ENCODE measurements at places on chromosomes 6 and 20.

- no peak for DNase-seq
Measured at GRCh38 chr20:38246357-38247165, 14.0 kb downstream of the KIAA1755 start.

DNA sequence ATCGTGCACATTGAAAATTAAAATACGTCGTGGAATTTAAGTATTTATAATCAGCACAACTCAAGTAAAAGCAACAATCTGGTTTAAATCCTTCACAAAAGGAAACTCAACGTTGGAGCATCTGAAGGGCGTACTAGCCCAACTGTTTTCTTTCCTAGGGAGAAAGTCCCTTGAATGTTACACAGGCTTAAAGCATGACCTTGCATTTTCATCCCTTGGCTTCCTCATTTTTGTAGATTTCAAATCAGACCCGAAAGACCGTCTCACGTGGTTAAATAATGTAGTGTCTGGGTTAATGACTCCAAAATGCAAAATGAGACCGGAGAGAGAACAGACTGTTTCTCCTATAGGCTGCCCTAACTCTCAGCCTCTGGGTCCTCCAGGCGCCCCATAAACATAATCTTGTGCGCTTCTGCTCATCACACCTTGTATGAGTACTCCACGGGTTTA lies 249.2 kb upstream of the RREB1 start:
- DNase-seq = no peak

- no peak for DNase-seq
Measured at GRCh38 chr6:150176659-150177058, 33.8 kb downstream of the PPP1R14C start.

- DNase-seq = no peak
Measured at GRCh38 chr6:113187661-113188060, 669.5 kb upstream of the MARCKS start.

DNA sequence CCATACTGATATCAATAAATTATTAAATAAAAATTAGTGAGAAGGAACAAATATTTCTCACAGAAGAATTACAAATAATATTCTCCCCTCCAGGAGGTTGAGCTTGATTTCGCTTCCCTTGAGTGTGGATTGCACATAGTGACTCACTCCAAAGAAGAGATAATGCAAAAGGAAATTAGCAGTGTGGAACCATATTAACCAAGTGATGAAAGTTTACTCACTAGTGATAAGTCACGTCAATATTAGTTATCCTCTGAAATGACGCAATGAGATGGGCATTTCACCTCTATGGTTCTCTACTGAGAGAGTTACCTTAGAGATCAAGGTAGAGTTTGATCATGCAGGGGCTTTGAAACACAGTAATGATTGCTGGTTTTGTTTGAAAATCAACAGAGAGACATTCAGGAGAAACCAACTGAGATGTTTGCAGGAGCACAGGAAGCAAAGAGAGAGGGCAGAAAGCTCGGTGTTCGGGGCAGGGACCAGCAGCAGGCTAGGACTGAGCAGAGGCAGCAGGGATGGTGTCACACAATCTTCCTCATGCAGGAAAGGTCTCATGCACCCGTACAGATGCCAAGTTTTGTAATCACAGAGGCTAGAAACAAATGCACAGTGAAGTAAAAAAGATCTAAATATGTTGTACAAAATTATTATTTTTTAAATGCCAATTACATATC lies 634.5 kb downstream of the QKI start:
- no peak for DNase-seq

DNA sequence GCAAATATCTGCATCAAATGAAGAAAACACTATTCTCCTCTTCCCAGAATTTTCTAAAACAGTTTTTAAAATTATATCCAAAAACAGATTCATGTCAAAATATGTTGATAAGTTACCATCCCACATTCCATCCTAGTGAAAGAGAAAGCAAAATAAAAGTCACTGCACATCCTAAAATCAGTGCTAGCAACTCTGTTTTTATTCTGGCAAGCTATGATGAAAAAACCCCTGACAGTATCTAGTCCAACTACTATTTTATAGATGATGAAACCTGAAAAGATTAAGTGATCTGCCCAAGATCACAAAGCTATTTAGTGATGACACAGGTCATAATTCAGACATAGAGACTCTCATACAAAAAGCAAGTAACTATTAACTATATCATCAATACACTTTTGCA lies 190.3 kb upstream of the SHLD1 start:
- DNase-seq = no peak

GRCh38 chr6:37600312-37600916 lies 97.3 kb downstream of the MDGA1 start:
- no peak for DNase-seq

DNA sequence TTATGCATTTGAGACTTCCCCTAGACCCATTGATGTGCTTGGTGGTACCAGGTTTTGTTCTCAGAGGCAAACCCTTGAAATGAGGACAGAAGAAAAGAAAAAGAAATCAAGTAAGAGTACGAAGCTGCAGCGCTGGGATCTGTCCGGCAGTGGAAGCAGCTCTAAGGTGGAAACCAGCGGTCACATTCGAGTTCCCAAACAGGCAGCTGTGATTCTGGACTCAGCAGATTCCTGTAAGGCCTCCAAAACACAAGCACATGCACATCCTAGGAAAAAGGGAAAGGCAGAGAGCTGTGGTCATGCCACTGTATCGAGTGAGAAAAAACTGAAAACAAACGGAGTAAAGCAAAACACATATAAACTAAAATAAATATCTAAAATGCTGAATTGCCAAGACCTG lies 4.5 kb downstream of the FAM217B start:
- DNase-seq = no peak

- DNase-seq = no peak
Measured at GRCh38 chr6:165843121-165843520, 180.1 kb upstream of the PDE10A start.

DNA sequence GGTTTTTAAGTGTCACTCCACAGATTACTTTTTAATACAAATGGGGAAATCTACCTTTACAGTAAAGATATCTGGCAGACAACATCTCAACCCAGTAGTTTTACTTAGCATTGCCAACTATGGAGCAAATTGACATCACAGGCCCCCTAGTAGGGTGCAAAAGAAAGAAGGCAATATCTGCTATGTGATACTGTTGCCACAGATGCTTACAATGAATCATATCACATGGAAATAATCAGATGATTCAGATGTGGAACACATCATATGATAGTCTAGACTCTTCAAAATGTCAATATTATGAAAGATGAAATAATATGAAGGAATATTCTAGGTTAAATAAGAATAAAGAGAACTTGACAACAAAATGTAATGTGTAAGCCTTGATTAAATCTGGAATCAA lies 322.5 kb downstream of the BMP2 start:
- no peak for DNase-seq

- DNase-seq = no peak
Measured at GRCh38 chr6:169075211-169075914, 178.3 kb downstream of the THBS2 start.

- DNase-seq = no peak
Measured at GRCh38 chr6:42250274-42250931, 32.7 kb upstream of the MRPS10 start.

- no peak for DNase-seq
Measured at GRCh38 chr6:14816116-14816859, 429.6 kb upstream of the JARID2 start.
